ENCODE measurements at places on chromosomes 7 and 10.

- no peak for DNase-seq
These were observed 328.2 kb downstream of the TNS3 start for GRCh38 chr7:47253650-47254080.

GRCh38 chr7:116356979-116357378 is 142.6 kb upstream of the CAV2 start:
- no peak for DNase-seq

GRCh38 chr7:50658696-50659095 is 93.5 kb upstream of the DDC start:
- DNase-seq: no peak

DNA sequence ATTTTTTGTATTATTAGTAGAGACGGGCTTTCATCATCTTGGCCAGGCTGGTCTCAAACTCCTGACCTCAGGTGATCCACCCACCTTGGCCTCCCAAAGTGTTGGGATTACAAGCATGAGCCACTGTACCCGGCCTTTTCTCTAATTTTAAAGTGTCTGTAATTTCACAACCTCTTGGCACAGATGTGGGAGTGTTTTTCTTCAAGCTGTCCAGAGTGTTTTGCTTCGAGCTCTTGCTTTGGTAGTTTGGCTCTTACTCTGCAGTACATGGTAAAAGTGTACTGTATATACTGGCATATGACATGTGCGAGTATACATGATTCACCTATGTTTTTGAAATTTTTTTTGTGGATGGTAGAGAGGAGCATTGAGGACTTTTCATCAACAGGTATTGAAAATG is 9.8 kb downstream of the SRGN start:
- no peak for DNase-seq

- DNase-seq: no peak
These were observed 135.3 kb upstream of the CCDC6 start for GRCh38 chr10:60041489-60042133.

- no peak for DNase-seq
These were observed 445.3 kb upstream of the MGMT start for GRCh38 chr10:129021594-129022304.

DNA sequence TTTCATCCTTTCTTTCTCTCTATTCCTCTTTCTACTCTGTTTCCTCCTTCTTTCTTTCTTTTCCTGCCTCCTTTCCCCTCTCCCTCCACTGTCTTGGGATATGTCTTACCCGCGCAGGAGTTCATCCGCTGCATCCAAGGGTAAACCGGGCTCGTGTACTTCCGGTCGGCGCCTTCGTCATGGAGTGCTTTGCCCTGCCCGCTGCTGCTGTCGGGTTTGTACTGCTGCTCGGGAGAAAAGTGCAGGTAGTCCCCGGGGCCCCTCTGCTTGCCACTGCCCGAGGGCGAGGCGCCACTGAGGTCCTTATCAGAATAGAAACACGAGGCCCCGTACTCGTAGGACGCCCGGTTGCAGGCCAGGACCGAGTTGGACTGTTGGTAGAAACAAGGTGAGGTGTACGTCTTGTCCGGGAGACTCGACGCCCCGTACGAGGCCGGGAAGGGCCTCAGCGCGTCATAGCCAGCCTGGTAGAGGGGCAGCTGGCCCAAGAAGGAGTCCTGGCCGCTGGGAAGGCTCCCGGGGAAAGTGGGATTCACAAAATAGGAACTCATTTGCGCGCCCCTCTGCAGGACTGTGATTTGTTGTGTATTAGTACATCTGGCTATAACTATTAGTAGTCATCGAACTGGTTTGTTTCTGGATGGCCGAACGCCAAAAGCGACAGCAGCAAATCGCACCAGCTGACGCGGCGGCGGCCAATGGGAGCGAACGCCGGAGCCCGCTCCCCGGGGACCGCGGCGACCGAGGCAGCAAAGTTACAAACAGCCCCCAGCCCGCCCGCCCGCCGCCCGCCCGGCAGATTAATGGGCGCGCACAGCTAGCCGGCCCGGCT is at the start of gene HOXA6:
Gene HOXA6 (minus strand): TSS at position 576 of the 832 bp plus-strand sequence. CDS start 25 bp downstream, at position 551.
- DNase-seq: no peak

DNA sequence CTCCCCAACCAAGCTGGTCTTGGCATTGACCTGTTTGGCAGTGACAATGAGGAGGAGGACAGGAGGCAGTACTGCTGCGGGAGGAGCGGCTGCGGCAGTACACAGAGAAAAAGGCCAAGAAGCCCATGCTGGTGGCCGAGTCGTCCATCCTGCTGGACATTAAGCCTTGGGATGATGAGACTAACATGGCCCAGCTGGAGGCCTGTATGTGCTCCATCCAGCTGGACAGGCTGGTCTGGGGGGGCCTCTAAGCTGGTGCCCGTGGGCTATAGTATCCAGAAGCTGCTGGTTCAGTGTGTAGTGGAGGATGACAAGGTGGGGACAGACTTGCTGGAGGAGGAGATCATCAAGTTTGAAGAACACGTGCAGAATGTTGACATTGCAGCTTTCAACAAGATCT is 39.1 kb upstream of the ZNF273 start:
- no peak for DNase-seq

DNA sequence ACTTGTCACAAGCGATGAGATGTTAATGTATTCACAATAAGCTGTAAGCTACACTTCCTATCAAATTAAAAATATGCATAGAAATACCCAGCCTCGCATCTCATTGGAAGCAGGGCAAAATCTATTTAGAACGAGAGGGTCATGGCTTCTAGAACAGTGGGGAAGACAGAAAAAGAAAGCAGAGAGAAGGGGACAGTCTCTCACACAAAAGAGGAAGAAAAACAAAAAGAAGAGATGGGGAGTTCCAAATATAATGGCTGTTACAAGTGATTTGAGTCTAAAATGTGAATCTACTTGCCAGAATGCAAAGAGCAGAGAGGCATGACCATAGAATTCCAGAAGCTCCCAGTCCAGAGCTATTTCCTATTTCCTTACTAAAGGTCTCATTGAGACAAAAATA is 13.8 kb downstream of the LRRN3 start:
- DNase-seq: no peak

GRCh38 chr10:125125951-125126735 is 34.2 kb downstream of the CTBP2 start:
- no peak for DNase-seq
